NB4 (cell line): ENCODE measurements at places on chromosomes 5 and 9.

DNA sequence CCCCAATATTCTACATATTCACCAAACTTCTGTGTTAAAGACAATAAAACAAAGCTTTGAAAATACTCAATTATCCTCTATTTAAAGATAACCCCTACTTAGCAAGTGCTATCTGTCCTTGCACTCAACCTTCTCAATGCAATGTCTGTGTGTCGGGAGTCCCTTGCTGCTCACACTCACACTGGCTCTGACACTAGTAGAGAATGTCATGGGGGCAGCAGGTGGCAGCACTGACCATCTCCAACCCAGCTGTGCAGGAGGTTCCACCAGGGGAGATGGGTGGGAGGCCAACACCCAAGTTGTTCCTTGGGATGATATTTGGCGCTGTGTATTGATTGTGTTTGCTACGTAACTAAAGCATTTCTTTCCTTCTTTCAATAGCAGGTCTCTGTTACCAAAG is 59.4 kb upstream of the SIMC1 start:
- peak; percentile 21 for DNase-seq

DNA sequence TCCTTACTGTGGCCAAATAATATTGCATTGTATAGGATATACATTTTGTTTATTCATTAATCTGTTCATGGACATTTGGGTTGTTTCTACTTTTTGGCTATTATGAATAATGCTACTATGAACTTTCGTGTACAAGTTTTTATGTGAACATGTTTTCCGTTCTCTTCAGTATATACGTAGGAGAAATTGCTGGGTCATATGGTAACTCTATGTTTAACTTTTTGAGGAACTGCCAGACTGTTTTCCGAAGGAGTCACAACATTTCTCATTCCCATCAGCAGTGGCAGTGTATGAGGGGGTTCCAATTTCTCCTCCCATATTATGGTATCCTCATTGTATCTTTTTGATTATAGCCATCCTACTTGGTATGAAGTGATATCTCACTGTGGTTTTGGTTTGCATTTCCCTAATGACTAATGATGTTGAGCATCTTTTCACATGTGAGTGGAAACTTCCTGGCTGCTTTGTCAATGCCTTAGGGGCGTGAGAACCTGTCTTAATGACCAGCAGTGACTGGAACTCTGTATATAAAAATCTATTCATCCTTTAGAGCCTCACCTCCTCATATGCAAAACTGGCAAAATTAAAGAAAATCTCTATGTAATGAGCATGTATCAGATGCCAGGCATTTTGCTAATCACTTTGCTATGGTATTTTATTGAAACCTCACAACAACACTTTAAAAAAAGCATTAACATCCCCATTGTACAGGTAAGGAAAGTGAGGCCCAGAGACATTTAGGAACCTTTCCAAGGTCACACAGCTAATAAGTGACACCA is 47.8 kb upstream of the TGFBR1 start:
- peak; percentile 58 for DNase-seq

DNA sequence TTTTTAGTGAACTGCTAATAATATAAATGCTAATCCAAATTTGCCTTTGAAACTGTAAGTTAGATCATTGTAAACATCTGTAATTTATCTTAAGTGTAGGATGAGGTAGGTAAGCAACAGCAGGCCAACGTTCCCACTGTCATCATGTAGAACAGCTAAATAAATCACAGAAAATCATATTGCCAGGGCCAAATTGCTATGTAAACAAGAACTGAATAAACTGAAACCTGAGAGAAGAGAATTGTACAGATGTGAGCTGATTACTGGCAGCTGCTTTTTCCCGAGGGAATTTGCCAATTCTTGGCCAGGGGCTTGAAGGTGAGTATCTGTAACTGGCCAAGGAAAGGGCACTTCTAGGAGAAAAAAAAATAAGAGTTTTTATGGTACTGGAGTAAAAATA is 97.6 kb downstream of the CDH10 start:
- DNase-seq: no peak

- no peak for DNase-seq
These were observed 492.2 kb downstream of the ENC1 start for GRCh38 chr5:74148321-74148720.

GRCh38 chr5:118095115-118095514 is 893.2 kb downstream of the DTWD2 start:
- no peak for DNase-seq

- no peak for DNase-seq
These were observed 28.6 kb upstream of the GTF2H2C start for GRCh38 chr5:69531406-69531801.

- no peak for DNase-seq
These were observed 58.5 kb upstream of the TSLP start for GRCh38 chr5:111013011-111013410.

- DNase-seq: no peak
These were observed 553.0 kb upstream of the GRAMD2B start for GRCh38 chr5:125870256-125870655.

DNA sequence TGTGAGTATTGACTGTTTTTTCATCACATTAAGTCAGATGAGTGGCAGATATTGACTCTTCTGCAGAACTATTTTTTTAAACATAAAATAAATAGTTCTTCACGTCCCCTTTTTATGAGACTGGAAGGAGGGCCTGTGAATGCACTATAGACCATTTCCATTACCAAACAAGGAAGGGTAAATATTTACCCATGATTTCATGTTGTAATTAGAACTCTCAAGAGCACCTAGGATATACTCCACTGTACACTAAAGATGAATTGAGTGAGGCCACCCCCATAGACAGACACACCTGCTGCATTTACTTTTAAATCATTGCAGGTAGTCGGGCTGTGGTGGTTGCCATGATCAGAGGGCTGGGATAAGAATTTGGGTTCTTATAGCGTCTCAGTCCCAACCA is 22.6 kb downstream of the SLC36A1 start:
- no peak for DNase-seq

GRCh38 chr9:90121762-90122161 is 517.0 kb downstream of the GADD45G start:
- no peak for DNase-seq
